GM10248 (cell line): ENCODE measurements at places on chromosomes 11 and 22.

- DNase-seq: no peak
Observed at GRCh38 chr11:1560002-1560648, 11.9 kb downstream of the DUSP8 start.

DNA sequence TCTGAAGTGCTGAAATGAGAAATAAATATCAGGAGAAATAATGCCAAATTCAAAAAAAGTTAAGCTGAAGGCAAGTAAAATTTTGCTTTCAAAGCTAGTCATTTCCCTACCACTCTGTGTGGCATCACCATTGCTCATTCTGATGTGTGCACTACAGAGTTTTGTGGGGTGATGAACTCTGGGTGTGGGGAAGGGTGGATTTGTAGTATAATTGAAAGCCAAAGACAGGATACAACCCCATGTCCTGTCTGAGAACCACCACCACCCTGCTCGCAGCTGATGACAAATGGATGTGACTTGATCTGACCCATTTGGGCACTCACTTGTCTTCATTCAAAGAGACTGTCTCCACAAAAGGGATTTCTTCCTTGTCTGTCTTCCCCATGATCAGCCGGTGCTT lies 19.3 kb upstream of the TMEM9B start:
- no peak for DNase-seq

- DNase-seq: no peak
Observed at GRCh38 chr11:2440646-2441045, 3.7 kb downstream of the TRPM5 start.

- no peak for DNase-seq
Observed at GRCh38 chr22:43886231-43886630, 5.6 kb downstream of the PNPLA5 start.

GRCh38 chr11:84607975-84608836 lies 1018.9 kb downstream of the DLG2 start:
- no peak for DNase-seq

DNA sequence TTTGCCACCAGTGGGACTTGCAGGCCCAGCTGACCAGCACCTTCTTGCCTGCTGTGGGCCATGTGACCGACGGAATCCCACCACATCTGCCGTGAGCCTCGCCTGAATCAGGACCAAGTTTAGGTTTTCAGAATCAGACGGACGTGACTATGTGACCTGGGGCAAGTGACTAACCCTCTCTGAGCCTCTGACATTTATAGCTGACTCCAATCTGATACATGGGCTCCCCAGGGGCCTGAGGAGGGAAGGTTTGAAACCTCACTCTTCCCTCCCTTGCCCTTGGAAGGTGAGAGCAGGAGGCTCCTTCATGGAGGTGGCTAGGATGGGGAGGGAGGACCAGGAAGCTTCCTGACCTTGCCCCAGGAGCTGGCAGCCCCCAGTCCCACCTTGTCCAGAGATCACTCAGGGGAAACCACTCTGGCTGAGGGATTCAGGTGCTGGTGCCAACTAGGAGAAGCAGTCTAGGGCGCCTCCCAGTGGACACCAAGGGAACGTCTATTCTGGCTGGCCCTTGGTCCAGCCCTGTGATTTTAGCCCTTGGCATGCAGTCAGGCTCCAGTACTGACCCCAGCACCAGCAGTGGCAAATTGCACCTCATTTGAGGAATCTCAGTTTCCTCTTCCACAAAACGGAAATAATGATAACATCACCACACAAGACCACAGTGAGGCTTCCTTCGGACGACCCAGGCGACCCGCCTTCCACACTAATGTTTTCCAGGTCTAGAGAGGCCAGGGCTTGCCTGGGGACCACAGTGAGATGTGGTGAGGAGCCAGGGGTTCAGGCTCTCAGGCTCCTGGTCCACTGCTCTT lies 47.2 kb upstream of the SYT7 start:
- DNase-seq: peak; percentile 65

DNA sequence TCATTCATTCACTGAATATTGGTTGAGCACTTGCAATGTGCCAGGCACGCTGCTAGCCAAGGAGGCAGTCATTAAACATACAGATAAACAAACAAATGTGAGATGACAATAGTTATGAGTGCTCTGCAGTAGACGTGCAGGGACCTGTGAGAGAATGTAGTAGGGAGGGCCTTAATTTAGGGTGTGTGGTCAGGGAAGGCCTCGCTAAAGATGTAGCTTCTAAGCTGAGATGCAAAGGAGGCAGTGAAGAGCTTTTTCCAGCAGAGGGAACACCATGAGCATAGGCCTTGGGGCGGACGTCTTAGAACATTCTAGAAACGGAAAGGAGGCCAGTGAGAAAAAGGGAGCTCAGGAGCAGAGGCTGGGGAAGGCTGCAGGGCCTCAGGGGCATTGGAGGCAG lies 789 bp upstream of the NCF4 start:
- no peak for DNase-seq

DNA sequence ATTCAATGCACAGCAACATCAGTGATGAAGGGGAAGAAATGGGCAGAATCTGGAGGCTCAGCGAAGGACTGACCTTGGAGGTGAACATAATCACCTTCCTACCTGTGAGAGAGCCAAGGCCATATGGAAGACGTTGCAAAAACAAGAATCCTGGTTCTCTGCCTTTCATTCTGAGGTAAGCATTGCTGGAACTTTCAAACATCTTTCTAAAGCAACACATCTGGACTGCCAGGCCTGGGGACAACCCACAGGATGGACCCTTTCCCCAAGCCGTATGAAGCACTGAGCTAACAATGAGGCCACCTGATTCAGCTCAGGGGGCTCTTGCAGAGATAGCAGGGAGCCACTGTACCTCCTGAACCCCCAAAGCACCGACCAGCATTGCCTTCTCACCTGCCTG lies 70.5 kb downstream of the ETS1 start:
- no peak for DNase-seq

DNA sequence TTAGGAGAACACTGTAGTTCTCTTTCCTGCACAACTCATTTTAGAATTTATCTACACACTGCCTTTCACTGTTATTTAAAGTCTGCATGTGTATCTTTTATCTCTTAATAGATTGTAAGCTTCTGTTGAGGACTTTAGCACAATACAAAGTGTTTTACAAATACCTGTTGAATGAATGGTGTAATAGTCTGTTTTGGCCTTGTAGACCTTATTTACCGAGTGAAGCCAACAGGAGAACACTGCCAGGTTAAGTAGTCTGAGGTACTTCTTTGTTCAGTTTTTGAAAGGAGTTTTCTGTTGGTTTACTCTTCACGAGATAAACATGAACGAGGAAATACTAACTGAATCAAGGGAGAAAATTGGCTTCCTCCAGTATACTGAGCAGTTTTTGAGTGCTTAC lies 31.0 kb downstream of the SIK2 start:
- no peak for DNase-seq

GRCh38 chr11:110059706-110060463 lies 33.3 kb upstream of the ZC3H12C start:
- no peak for DNase-seq

DNA sequence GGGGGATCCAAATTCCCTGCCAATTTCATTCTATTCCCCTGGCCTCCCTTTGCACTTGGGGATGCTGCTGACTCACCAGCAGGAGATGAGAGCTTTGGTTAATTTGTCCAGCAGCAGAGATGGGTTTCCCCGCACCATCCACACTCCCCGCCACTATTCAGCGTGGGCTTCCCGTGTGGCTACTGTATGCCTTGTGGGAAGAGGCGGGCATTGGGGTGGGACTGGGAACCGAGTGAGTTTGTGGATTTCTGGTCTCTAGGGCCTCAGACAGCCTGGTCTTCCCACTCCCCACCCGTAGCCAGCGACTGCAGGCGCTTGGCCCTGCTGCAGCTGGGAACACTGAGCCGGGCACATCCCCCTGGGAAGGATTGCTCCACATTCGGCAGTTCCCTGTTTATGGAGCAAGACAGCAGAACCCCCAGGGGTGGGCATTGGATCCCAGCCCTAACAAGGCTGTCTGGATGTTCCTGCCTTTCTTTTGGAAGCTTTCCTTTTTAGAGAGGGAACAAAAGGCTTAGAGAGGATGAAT lies 23.4 kb downstream of the KIAA1671 start:
- DNase-seq: no peak

DNA sequence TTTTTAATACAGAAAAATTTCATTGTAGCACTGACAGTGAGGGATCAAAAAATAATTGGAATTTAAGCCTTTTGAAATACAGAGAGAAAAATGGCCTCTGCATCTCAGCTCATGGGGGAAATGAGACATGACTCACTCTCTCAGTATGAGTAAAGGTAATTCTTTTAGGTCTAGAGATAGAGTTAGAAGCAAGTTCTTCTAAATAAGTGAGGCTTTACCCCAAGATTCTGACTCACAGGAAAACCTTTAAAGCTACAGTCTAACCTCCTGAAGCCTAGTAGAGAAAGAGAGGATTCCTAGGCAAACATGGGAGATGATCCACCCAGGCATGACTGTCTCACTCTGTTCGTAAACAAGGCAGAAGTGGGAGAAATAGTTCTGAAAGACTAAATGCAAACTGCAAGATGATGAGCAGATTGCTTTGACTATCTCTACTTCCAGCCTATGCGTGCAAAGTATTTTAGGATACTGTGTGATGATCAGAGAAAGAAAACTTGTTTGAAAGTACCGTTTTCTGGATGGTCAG lies 1003.3 kb upstream of the CCDC90B start:
- peak; percentile 44 for DNase-seq

- peak; percentile 2 for DNase-seq
Observed at GRCh38 chr11:107337917-107338316, 119.7 kb downstream of the CWF19L2 start.

- no peak for DNase-seq
Observed at GRCh38 chr11:77400271-77400670, 73.6 kb downstream of the PAK1 start.

GRCh38 chr22:36755316-36755715 lies 20.6 kb downstream of the IFT27 start:
- no peak for DNase-seq

DNA sequence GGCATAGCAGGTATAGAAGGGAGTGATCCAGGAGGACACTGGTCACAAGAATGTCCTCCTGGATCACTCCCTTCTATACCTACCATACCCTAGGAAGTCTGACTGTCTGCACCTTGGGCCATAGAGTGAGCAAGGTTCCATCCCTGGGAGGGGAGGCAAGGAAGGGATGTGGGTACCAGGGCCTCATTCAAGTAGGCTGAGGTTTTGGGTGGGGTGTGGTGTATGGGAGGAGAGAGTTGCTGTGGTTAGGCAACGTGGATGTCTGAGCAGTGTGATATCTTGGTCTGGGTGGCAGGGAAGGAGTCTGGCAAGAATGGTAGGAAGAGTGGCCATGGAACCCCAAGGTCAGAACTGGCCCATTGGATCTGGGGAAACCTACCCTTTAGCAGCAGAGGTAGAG lies 13.2 kb downstream of the PPFIBP2 start:
- DNase-seq: no peak

DNA sequence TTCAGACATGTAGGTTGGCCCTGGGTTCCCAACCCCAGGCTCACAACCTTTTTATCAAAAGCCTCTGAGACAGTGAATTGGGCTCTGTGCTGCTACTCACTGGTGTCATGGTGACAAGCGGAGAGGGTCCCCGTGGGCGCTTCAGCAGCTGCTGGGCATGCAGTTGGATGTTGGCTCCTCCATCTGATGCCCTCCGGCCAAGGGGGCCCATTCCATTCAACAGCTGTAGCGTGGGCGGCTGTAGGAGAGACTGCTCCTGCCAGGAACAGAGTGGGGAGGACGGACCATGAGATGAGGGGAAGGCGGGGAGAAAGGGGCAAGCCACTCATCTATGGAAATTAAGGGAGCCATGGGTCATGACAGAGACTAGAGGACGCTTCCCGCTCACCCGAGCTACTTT lies 36.0 kb upstream of the APOA1 start:
- no peak for DNase-seq

DNA sequence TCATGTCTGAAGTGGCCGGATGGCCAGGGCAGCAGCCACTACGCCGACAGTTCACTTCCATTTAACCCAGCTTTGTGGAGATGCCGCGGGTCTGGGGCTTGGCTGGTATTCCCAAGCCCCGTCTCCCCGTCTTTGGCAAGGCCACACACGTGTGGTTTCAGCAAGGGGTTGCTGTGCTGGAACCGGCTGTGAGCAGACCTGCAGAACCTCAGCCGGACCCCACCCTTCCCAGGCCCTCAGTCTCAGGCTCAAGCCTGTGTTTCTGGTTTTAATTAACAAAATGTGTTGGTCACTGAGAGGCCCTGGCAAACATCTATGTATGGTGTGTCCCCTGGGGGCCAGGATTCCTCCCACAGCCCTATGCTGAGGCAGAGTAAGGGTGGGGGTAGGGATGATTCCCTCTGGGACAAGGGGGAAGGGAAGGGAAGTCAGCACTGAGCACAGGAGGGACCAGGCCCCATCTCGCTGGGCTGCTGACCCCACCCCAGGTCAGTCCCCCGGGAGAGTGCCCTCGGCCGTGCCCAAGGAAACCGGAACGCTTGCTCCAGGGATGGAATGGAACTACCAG lies 9.3 kb downstream of the OSBPL5 start:
- DNase-seq: no peak

DNA sequence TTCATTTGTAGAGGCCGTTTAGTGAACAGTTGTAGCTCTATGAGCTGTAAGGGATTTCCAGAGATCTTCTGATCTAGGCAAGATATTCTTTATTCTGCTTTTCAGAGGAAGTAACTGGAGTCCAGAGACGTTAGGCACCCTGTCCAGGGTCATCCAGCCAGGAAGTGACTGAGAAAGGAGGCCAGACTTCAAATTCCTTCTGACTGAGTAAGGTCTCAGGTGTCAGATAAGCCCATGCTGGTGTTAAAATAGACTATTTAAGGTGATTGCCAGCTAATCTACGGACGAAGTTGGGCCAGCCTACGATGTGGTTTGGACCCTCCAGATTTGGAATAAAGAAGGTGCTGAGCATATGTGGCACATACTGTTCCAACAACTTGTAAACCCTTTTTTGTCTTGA lies 54.6 kb downstream of the GRIK4 start:
- no peak for DNase-seq
